ENCODE measurements at places on chromosomes 11 and 22.

- DNase-seq: peak; percentile 23
These were observed 36.6 kb downstream of the RPL3 start for GRCh38 chr22:39282645-39283321.

- no peak for DNase-seq
These were observed 10.8 kb downstream of the OR51B6 start for GRCh38 chr11:5362017-5362625.

DNA sequence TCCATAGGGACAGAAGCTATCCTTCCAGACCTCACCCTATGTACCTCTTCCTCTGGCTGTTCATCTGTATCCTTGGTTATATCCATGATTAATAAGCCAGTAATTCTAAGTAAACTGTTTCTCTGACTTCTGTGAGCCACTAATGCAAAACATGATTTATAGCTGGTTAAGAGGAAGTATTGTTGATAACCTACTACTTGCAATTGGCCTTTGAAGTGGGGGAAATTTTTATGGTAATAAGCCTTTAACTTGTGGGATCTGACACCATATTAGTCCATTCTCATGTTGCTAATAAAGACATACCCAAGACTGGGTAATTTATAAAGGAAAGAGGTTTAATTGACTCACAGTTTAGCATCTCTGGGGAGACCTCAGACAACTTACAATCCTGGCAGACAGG is 21.9 kb downstream of the CASP12 start:
- DNase-seq: no peak

DNA sequence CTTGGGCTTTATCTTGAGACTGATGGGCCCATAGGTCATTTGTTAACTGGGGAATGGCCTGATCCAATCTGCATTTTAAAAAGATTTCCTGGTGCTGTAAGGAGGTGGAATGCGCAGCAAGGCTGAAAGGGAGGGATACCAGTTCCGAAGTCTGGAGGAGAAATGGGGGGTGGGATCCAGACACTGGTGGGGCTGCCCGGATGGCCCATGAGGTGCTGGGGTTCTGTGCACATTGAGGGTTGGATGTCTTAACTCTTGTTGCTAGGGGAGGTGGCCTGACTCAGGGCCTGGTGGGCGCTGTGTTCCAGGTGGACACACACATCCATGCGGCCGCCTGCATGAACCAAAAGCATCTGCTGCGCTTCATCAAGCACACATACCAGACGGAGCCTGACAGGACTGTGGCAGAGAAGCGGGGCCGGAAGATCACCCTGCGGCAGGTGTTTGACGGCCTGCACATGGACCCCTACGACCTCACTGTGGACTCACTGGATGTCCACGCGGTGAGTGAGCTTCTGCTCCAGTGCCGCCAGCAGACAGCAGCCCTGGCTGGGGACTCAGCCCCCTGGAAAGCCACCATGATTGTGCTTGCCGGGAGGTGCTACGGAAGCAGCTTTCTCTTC is 38.1 kb downstream of the AMPD3 start:
- DNase-seq: no peak

DNA sequence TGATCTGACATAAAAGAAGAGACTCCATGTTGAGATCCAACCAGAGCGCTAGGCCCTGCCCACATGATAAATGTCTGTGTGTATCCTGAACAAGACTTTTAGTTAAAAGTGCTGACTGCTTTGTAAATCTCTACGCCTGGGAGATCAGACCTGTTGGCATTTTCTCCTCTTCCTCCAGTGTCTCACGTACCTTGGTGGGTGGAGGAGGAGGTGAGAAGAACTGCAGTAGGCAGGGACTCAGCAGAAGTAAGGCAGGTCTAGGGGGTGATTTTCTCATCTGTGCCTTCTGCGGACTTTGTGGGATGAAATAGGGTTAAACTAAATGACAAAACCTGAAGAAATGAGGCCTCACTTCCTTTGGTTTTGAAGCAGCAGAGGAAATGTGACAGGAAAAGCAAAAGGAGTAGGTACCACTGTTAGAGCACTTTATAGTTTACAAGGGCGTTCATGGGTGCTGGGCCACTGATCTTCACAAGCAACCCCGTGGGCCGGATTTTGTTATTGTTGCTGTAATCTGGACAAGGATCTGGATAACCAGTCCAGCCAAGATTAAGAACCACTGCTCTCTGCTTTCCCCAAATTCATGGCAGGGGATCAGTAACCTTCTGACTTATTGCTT is 36.7 kb upstream of the PLET1 start:
- no peak for DNase-seq

GRCh38 chr11:130181295-130182272 is 22.0 kb downstream of the ST14 start:
- peak; percentile 93 for DNase-seq

DNA sequence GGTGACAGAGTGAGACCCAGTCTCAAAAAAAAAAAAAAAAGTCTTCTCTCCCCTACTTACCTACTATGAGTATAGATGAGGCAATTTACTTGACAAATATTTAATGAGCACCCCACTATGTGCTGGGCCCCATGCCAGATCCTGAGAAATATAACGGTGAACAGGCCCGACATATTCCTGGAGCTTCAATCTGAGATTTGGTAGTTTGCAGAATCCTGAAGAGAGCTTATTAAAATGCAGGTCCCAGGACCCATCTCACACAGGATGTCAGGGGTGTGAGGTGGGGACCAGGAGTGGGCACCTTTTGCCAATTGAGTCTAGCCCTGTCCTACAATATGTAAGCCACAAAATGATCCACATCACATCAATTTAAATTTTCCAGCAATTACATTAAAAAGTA is 44.0 kb downstream of the KCNJ4 start:
- no peak for DNase-seq

DNA sequence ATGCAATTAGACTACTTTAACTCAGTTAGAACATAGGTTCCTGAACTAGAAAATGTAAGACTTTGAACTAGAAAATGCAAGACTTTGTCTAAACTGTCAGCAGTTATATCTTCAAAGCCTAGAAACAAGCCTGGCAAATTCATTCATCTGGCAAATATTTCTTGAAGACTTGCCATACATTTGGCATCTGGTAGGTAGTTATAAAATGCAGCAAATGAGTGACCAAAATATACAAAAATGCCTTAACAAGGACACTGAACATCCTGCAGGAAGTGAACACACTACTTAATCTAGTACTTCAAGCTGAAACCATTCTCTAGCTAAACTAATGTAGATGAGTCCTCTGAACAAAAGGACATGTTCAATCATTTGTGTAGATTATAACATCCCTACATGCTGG is 84.7 kb upstream of the SCUBE2 start:
- DNase-seq: no peak

GRCh38 chr22:29700900-29701154 is 19.0 kb upstream of the CABP7 start:
- no peak for DNase-seq

- no peak for DNase-seq
These were observed 19.6 kb upstream of the ATXN10 start for GRCh38 chr22:45651931-45652528.

DNA sequence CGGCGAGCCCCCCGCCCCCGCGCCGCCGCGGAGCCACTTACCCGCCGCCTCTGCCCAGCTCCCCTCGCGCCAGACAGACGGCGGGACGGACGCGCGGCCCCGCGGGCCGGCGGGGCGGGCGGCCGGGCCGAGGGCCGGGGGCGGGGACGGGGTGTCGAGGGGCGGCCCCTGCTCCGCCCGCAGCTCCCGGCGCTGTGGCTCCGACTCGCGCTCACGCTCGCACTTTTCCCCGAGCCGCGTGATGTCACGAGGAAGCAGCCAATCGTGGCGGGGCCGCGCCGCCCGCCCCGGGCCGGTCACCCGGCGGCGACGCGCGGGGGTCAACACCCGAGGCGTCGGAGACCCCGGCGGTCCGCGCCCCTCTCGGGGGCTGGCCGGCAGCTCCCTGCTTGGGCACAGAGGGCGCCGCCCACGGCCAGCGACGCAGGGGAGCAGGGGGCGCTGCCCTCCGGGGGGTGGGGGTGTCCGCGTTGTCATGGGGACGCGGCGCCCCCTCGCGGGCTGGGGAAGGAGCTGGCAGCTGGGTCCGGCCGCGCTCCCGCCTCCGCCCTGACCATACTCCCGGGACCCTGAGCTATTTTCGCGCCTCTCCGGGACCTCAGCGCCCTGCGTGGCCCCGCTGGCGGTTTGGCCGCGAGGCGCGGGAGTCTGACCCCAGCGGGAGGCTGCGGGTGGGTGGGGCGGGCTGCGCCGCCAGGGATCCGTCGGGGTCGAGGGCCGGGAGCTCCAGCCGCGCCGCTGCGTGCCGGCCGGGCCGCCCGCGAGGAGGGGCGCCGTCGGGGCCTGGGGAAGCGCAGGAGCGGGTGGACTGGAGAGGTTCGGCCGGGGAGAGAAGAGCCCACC is at the start of gene CHRM4:
Gene CHRM4, minus strand, starts transcription at position 199 of the 843 bp plus-strand sequence. CDS start 5,219 bp downstream, outside the sequence.
- peak; percentile 46 for DNase-seq

DNA sequence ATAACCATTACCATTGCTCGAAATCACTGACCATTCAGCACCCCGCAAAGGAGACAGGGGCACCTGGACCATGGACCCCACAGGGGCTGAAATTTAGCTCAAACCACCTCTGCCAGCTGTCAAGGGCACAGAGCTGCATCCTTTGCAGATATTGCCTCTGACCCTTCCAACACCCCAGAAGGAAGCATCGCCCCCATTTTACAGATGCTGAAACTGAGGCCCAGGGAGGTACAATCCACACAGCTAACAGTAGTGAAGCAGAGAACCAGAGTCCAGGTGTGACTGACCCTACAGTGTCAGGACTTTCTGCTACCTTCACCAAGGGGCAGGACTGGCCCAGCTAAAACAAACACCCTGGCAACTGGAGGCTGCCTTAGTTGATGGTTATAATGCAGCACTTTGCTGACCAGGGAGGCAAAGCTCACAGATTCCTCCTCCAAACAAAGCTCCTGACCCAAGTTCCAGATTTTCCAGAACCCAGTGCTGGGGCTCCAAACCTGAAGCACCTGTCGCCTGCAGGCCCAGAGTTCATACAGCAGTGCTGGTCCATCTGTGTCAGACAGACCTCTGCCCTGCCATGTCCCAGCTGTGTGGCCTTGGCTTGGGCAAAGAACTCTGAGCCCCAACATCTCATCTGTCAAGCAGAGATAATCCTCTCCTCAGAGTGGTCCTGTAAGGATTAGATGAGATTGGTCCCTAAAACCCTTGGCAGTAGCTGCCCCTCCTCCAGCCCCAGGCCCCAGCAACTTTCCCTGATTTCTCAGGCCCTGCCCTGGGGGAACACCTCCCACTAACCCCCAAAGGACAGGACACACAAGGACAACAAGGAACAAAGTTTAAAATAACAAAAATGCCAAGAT is 15.2 kb upstream of the ARAP1 start:
- no peak for DNase-seq

DNA sequence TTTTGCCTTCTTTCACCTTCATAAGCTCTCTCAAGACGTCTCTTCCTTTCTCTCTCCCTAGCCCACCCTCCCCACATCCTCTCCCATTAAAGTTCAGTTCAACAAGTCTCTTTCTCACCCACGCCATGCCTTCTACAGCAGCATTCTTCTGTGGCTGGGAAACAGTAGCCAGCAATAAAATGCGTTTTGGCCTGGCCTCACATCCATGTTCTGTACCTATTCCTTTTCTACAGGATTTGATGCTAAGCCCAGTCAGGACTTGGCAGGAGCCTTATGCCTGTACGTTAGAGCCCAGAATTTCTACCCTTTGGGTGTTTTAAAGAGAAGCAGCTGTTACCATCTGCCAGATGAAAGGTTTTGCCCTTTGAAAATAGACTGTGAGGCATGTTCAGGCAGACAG is 7.1 kb upstream of the CD44 start:
- DNase-seq: no peak

- peak; percentile 62 for DNase-seq
These were observed 44.9 kb upstream of the VSTM5 start for GRCh38 chr11:93895106-93895862.

DNA sequence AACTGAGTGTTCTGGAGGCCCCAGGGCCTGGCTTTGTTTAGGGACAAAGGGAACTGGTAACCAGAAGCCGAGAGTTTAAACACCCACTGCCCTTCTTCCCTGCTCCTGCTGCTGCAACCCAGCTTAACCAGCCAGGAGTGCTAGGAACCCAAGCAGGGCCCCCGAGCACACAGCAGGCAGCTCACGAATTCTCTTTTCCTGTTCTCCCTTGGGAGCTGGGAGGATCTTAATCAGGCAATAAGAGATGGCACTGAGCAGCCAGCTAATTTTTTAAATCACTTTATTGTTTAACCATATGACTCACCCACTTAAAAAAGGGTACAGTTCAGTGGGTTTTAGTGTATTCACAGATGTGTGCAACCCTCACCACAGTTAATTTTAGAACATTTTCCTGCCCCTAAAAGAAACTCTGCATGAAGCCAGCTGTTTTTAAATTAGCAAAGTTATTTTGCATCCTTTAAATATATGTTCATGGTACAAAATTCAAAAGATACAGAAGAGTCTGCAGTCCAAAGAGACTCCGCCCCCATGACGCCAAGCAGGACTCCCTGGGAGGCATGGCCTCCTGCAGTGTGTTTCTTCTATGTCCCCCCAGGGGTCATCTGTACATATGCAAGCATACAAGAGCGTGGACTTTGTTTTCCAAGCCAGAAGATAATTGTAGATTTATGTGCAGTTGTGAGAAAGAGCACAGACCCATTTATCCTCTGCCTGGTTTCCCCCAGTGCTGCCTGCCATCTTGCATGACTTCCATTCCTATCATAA is 18.9 kb upstream of the PPP6R3 start:
- no peak for DNase-seq

DNA sequence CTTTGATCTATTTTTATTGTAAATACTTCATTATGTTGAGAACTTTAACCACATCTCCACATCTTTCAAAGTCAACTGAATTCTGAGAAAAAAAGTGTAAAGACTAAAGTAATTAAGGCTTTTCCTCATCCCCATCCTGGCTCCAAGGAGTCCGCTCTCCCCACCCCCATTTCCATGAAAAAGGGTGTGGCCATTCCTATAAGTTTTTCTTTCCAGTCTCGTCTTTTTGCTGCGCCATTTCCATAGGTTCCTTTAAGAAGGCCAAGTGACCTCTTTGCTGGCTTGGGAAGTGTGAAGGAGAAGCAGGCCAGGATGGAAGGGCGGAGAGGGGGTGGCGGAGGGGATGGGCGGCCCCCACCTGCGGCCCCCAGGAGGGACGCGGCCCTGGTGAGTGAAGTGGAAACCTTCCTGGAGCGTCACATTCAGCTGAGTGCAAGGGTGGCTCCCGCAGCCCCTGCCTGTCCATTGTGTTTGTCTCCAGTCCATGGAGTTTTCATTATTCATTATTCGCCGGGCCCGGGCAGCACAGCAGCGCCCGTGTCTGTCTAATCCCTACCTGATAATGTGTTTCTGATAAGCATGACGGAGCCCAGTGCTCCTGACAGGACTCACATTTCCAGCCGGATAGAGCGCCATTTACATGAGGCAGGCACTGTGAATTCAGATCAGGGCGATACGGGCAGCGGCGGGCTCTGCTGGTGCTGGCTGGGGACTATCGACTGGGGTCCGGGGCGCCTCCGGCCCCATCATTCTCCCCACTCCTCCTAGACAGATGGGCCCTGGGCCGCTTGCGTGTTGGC is 739.8 kb downstream of the OPCML start:
- no peak for DNase-seq

GRCh38 chr11:14894657-14895598 is 2.9 kb upstream of the CYP2R1 start:
- peak; percentile 31 for DNase-seq
